ENCODE measurements at places on chromosomes 12 and 14.
A peak's percentile ranks its signal among the peaks of the same experiment; 100 is the strongest.

GRCh38 chr12:4151362-4152121, 122.0 kb upstream of the CCND2 start:
- DNase-seq: peak; percentile 94

GRCh38 chr12:91889059-91889458, 256.6 kb downstream of the BTG1 start:
- no peak for DNase-seq

GRCh38 chr12:81558031-81558430, 201.1 kb downstream of the PPFIA2 start:
- no peak for DNase-seq

DNA sequence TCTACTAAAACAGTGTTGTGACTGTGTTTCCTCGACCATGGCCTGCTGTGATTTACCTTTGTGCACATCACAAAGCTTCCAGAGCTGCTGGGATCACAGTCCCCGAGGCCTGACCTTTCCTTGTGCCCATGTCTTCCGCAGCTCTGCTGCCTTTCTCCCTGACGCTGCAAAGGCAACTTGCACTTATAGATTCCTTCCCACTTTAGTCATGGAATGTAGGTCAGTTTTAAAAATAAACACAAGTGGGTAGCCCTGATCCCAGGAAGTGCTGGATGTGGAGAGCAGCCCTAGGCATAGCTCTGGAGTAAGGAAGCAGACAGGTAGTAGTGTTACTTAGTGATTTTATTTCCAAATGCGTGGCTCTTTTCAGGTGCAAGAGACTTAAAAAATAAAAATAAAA, 825.7 kb downstream of the AACS start:
- DNase-seq: no peak

- no peak for DNase-seq
Measured at GRCh38 chr14:61608245-61609165, 86.8 kb upstream of the HIF1A start.

- no peak for DNase-seq
Measured at GRCh38 chr14:51369814-51370213, 129.8 kb downstream of the TMX1 start.

DNA sequence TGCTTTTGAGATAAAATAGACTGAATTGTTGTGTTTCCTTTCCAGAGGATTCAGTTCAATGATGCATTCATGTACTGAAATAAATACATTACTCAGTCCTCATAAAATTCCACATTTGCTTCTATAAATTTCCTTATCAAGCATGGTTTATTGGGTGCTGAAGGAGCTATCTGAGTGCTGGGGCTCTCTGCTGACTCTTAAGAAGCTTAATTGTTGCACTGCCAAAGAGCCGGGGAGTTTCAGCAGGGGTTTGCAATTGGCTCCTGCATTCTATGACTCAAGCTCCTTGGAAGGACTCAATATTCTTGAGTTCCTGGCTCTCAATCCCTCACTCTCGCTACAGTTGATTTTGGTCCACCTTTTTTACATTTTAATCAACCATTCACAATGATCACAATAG, 69.8 kb upstream of the PYGL start:
- no peak for DNase-seq

DNA sequence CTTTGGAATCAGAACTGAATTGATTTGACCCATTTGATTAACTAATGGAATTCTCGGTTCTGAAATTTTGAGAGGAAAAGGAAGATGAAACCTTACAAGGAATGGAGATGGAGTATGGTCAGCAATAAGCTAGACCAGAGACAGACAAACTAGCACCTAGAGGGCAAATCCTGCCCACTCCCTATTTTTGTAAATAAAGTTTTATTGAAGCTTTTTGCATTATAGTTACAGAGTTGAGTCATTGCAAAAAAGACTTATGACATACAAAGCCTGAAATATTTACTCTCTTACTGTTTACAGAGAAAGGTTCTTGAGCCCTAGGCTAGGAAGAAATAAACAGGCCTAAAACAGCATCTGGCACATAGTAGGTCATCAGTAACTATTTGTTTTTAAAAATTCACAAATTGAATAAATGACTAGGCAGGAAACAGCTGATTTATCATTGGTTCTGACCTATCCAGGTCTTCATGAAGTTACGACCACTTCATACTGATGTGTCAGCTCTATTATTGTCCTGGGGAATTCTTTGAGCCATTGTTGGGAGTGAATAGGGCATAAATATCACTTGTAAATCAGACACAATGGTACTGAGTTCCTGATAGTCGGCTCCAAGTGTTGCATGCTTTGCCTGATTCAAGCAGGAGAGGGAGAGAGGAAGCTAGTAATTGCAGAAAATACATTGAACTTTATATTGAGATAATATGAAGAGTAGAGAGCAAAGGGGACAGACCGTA, 14.6 kb upstream of the STAB2 start:
- DNase-seq: no peak

DNA sequence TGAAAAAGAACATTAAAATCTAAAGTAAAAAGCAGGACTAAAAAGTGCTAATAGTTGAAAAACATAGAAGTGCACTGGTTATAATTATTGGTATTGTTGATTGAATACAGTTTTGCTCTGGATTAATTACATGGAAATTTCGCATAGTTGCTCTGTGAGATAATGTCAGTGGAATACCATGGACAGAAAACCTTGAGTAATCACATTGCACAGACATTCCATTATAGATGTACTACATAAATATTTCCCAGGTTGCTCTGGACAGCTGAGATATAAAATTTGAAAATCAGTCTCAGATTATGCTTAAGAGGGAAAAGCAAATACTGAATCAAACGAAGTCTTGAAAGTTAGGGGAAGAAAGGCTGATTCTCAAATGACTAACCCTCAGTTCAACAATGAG, 439.3 kb upstream of the FLRT2 start:
- no peak for DNase-seq

- DNase-seq: no peak
Measured at GRCh38 chr12:29039013-29039412, 110.1 kb upstream of the FAR2 start.

DNA sequence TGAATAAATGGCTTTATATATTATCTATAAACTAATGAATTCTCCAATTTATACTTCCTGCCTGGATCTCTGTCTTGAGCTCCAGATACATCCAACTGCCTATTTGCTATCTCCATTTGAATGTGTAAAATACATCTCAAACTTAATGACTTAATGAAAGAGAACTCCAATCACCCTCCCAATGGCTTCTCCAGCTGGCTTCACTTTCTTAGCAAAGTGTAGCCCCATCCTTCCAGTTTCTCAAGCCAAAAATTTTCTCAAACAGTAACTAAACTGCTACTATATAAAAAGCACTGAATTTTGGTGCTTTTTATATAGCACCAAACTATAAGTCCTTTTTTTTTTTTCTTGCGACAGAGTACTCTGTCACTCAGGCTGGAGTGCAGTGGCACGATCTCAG, 2.6 kb downstream of the CRY1 start:
- DNase-seq: no peak

GRCh38 chr12:23356927-23357708, 592.4 kb downstream of the SOX5 start:
- no peak for DNase-seq

Measured in RPMI8226 (cell line).